Activated gamma-delta T cell treated with Interleukin-2 at 50 U/mL for 16 hours (primary cell): ENCODE measurements at places on chromosomes 5 and 9.
A peak's percentile ranks its signal among the peaks of the same experiment; 100 is the strongest.

- DNase-seq, result no peak
Observed at GRCh38 chr9:119963798-119964372, 594.6 kb upstream of the BRINP1 start.

GRCh38 chr5:133967698-133968203 lies 674 bp downstream of the C5orf15 start:
- DNase-seq, result no peak

DNA sequence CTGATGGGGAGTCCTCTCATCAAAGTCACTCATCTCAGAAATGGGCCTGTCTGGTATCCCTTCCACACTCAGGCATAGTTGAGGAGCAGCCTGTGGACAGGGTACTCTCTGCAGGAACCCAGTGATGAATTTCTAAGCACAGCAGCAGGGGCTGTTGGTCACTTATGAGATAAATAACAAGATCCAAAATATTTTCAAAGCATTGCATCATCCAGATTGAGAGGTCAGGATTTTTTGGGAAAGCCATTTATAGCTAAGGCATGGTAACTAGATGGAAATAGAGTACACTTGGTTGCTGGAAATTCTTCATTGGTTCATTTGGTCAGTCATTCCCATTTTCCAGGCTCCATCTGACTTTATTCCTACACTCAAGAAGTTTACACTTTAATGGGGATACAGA lies 246.8 kb upstream of the RAI14 start:
- no peak for DNase-seq

DNA sequence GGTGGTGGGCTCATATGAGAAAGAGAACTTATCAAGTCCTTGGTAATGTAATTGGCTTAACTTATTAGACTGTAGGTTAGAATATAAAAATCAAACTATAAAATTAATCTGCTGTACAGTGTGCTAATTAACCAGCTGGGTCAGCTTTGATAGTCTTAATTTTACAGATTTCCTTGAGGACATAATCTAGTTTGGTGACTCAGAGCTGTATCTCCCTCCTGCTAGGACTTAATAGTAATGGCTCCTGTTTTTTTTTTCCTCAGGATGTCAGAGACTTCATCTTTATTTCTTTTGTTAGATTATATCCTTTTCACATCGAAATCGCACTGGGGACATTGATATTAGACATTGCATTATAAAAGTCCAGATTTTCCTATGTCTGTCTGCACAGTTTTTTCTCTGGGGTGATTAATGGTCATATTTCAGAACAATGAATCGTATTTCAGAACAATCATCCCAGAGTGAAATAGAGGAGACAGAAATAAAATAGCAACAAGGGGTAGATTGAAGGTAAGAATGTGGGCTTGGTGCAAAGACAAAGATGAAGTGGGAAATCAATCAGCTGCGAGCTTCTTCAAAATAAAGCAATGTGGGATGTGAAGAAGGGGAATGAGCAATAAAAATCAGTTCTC lies 346.4 kb upstream of the RIOK2 start:
- no peak for DNase-seq

DNA sequence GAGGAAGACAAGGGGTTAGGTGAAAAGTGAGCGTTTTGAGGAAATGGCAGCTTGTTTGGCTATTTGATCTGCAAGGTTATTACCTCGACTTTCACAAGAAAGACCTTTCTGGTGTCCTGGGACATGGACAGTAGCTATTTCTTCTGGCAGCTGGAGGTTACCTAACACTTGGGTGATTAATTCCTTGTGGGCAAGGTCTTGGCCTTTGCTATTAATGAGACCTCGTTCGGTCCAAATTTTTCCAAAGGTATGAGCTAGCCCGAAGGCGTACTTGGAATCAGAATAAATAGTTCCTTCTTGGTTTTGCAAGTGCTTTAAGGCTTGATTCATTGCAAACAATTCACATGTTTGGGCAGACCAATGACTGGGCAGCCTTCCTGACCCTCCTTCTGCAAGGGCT lies 4.9 kb downstream of the GTF3C5 start:
- DNase-seq, result no peak

DNA sequence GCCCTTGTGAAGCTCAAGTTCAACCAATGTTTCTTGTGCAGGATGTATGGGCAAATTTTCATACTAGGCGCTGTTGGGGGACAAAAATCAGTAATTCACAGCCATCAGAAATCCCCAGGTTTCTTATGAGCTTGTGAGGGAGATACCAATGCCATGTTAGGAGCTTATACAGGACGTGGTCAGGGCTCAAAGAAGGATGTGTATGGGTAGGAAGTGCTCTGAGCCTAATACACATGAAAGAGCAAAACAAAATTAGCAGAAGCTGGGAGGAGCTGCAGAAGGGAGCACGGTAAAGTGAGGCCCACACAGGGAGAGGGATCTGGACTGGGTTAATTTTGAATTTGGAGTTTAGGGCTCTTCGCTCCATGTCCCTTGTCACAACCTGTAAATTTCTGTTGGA lies 114.6 kb upstream of the MAP3K1 start:
- no peak for DNase-seq

- DNase-seq, result no peak
Observed at GRCh38 chr9:86126998-86127972, 27.9 kb upstream of the GOLM1 start.

DNA sequence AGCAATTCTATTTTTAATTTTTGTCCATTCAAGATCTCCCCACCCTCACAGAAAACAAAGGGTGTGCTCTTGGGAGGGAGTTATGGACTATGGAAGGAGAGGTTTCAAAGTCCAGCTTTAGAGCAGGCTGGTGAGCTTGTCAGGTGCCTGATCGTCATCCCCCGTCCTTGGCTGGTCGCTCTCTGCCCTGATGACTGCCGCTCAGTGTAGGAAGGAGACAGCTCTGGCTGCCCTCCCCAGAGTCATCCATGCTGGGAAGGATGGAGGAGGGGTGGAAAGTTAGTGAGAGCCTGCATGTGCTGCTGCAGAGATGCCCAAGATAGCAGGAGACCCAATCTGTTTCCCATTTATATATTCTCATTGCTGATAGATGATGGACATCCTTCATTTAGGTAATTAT lies 96.6 kb downstream of the NLN start:
- DNase-seq, result no peak

DNA sequence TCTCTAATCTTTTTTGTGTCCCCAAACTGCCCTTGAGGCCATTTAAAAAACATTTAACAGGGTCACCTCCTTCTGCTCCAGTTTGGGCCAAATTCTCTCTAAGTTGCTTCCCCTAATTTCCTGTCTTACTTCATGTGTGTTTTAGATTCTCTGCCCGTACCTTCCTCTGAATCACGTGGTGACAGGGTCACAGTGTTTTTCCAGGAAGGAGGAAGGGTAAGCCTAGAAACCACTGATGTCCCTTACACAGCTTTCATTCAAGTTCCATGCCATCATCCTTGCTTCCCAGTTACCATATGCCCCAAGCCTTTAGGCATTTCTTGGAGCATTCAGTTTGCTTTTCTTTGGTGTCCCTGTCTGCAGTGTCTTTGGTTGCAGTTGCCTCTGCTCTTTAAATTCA lies 42.4 kb upstream of the MACIR start:
- DNase-seq, result no peak

DNA sequence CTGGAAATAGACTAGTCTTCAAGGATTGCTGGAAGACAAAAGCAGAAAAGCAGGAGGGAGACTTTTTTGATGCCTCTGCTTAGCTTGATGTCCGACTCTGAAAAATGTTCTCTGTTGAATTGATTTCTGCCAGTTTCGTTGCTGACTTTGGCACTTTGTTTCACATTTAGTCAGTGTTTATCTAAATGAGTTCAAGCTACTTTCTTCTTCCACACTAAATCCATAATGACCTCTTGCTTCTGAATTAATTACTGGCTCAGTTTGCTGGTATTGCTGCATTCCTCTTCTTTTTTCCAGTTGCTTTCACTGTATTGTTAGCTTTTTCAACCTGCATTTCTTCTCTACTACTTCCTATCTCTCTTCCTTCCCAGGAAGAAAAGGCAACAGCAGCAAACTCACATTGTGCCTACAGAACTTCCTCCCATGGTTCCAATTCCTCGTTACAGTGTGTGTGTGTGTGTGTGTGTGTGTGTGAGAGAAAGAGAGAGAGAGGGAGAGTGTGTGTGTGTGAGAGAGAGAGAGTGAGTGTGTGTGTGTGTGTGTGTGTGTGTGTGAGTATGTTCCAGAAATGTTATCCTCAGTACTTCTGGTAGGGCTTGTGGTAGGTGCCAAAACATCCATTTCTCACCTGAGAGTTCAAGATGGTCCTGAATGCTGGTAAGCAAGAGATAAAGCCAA lies 234.8 kb downstream of the CSNK1G3 start:
- DNase-seq, result no peak

GRCh38 chr5:36584009-36584875 lies 22.2 kb upstream of the SLC1A3 start:
- DNase-seq, result no peak

- peak; percentile 52 for DNase-seq
Observed at GRCh38 chr5:141637767-141638419, 1.1 kb downstream of the RELL2 start.

DNA sequence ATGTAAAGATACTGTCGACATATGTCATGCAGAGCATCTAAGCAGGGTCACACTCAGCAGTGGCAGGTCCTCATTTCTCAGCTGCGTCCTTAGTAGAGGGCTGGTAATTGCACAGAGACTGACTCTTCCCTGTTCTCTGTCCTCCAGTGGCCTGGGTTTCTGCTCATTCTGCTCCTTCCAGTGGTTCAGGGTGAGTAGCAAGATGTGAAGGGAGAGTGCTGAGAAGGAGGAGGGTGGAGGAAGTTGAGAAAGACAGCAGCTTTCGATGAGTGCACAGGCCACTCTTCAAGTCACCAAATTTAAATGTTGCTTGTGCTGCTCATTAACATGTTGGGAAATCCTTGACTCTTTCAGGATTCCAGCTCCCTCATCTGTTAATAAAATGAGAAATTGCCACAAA lies 203.9 kb downstream of the FBXL7 start:
- no peak for DNase-seq
